Motor neuron (in vitro differentiated cells): ENCODE measurements at places on chromosomes 16 and 17. TPM values are rescaled to one million over a fixed set of nuclear protein-coding genes. Genes with fewer than 3 reads are reported as not detected.

Gene CCL5
- total RNA-seq, result not detected in 2 replicates

Gene CCL2
- total RNA-seq, result 0.92 and 1.4 TPM in 2 replicates

Gene SAMD14
- total RNA-seq, result 11.2 and 13.3 TPM in 2 replicates

Gene HOXB6
- 59.2 and 61.4 TPM in 2 replicates for total RNA-seq

Gene NPW
- 1.2 and 8.1 TPM in 2 replicates for total RNA-seq

Gene RFNG
- total RNA-seq, result 20.2 and 20.6 TPM in 2 replicates

Gene AGRP
- total RNA-seq, result not detected in 2 replicates

Gene NPIPA8
- not detected in 2 replicates for total RNA-seq

Gene FLII
- 73.9 and 87.1 TPM in 2 replicates for total RNA-seq

Gene TERB1
- not detected in 2 replicates for total RNA-seq

Gene ATP2A1
- total RNA-seq, result 2.1 and 3.3 TPM in 2 replicates

Gene CLDN9
- total RNA-seq, result 0.15 and 0.38 TPM in 2 replicates

Gene SRP68
- 28.4 and 30.9 TPM in 2 replicates for total RNA-seq

Gene TOM1L1
- 6.5 and 8.0 TPM in 2 replicates for total RNA-seq

Gene ETV4
- total RNA-seq, result 10.5 and 12.1 TPM in 2 replicates

Gene OTOA
- total RNA-seq, result 0.15 and 0.38 TPM in 2 replicates

Gene ACSM5
- not detected in 2 replicates for total RNA-seq

Gene HAS3
- 1.0 and 1.2 TPM in 2 replicates for total RNA-seq

Gene TSNAXIP1
- 1.0 and 2.7 TPM in 2 replicates for total RNA-seq

Gene CLDN7
- total RNA-seq, result 2.2 and 2.6 TPM in 2 replicates

Gene PITPNM3
- 0.31 and 0.32 TPM in 2 replicates for total RNA-seq

Gene TM4SF5
- not detected in 2 replicates for total RNA-seq

Gene SNX11
- 21.8 and 23.0 TPM in 2 replicates for total RNA-seq

Gene VPS25
- total RNA-seq, result 105 and 110 TPM in 2 replicates

Gene PPP1R27
- total RNA-seq, result 0.27 and 0.92 TPM in 2 replicates
